ENCODE measurements at places on chromosomes 11 and 22.

GRCh38 chr11:13135385-13136271, 126.5 kb downstream of the RASSF10 start:
- DNase-seq: no peak

DNA sequence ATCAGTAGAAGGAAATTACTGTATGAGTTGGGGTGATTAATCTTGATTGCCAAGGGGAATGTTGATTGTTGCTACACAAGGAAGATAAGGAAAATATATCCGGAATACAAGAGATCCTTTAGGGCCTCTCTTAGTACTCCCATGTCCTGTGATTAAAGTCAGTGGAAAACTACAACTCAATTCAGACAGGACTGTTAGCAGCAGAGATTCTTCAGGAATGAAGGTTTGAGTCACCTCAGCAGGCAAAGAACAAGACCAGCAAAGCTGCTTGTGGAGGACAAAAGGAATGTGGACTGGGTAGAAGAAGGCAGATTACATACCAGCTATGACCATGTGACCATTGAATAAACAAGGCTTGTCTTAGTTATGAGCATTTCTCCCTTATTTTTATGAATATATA, 478.2 kb downstream of the BUD13 start:
- no peak for DNase-seq

- DNase-seq: no peak
Observed at GRCh38 chr11:24685821-24686220, 189.0 kb downstream of the LUZP2 start.

GRCh38 chr22:17105143-17106129, 15.7 kb downstream of the TMEM121B start:
- DNase-seq: no peak

DNA sequence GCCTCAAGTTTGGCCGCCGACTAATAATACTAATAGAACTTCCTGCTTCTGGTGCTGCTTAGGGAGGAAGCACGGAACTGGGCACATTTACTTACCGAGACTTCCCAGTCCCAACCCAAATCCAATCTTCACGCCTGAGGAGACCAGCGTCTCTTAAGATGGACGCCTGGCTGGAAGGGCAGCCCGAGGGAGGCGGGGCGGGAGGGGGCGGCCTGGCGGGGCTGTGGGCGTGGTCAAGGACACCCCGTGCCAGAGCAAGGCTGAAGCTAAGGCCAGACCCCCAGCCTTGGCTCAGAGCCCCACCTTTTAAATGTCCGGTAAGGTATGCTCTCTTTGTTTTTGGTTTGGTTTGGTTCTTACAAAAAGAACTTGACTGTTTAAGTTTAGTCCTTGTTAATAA, at the start of gene GDPD4:
TSS of gene GDPD4 (minus strand) at position 177 of the 400 bp plus-strand sequence. CDS start 16,549 bp downstream, outside the sequence.
- DNase-seq: no peak

DNA sequence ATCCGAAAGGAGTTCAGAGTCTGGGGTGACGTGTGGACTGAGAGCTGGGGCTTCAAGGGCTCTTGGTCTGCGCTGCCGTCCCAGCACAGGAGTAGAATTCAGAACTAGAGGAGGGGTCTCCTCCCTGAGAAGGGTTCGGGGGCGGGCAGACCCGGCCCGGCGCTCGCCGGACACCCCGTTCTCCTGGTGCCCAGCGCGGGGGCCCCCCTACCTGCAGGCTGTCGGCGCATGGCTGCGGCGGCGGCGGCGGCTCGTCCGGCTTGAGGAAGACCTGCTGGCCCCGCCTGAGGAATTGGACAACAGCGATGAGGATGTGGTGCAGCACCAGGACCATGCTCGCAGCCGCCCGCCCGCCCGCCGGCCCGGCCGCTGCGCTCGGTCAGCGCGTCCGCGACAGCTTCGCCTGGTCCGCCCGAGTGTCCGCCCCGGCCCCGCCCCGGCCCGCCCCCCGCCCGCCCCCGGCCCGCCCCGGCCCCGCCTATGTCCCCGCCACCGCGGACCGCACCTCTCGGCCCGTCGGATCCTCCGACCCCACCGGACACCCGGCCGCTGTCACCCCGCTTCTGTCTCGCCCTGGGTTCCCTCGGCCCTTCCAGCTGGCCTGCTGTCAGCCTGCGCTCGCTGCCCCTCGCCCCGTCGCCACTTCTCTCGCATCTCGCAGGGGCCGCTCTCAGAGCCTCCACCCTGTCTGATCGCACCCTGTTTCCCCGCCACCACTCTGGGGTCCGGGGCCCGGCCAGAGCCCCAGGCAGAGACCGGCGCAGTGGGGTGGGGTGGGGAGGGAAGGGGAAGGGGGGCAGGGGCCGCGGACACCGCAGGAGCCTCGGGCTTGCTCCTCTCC, 32.0 kb downstream of the PDE2A start:
- no peak for DNase-seq
